ENCODE measurements at places on chromosomes 12 and 14.

GRCh38 chr12:107027636-107028053 is 40.7 kb upstream of the MTERF2 start:
- no peak for DNase-seq

DNA sequence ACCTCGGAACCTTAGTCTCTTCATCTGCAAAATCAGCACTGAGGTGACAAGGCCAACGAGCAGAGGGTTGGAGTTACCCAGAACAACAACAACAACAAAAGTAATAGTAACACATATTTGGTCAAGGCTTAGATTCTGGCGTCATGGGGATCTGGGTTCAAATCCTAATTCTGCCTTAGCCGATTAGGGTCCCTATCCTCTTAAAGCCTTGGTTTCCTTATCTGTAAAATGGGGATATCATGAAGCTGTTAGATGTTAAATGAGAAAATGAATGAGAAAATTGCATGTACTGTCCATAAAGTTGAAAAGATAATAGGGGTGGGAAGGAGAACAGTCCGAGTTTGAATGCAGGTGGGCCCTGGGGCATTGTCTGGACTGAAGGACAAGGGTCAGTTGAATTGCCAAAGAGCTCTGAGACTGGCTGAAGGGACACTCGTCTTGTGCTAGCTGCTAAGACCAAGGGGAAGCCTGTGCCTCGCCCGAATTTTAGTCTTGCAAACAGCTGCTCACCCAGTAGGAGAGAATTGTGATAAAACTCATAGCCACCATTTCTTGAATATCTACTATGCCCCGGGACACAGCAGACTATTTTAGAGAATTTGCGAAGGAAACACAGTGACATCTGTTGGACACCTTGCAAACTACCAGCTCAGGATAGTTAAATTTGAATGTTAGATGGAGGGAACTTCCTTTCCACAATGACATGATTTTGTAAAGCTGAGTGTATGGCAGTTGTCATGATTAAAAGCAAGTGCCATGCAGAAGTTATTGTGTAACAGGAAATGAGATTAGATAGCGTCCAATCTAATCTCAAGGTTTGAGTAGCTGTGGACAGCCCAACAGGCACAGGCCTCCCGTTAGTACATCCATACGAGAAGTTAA is 6.8 kb upstream of the HNF1A start:
- DNase-seq = peak; percentile 84

DNA sequence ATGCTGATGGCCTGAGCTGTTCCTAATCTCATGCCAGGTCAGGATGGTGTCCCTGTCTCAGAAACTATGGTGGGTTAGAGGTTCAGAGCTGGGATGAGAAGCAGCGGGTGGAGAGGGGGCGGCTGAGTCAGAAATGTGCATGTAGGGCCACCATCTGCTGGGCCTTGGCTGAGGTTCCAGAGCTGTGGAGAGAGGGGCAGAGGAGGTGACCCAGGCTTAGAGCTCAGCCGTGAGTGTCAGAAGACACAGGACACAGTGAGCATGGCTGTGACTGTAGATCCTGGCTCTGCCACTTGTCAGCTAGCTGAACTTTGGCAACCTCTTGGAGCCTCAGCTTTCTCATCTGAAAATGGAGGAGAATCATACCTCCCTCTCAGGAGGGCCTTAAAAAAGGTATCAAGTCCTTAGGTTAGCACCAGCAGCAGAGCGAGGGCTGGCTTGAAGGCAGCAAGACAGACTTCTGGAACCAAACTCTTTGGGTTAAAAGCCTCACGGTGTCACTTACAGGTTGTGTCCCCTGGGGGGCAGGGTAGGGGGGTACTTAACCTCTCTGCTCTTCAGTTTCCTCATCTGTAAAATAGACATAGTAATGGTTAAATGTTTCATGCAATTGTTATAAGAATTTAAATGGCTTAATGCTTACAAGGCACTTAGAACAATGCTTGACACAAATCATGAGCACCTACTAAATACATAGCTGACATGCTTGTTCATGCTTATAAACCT is 34.8 kb downstream of the TMEM229B start:
- DNase-seq = no peak

DNA sequence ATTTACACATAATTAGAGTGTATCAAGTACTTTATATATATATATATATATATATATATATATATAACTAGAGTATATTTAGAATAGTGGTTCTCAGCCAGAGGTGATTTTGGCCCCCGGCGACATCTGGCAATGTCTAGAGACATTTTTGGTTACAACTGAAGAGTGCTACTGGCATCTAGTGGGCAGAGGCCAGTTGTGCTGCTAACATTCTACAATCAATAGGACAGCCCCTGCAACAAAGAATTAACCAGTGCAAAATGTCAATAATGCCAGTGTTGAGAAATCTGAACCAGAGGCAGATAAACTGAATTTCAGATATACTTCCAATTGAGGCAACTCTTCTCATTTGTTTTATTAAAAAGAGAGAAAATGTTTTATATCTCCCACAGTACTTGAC is 8.9 kb downstream of the GTF2A1 start:
- DNase-seq = peak; percentile 25

GRCh38 chr12:74602881-74603672 is 65.4 kb downstream of the ATXN7L3B start:
- no peak for DNase-seq

DNA sequence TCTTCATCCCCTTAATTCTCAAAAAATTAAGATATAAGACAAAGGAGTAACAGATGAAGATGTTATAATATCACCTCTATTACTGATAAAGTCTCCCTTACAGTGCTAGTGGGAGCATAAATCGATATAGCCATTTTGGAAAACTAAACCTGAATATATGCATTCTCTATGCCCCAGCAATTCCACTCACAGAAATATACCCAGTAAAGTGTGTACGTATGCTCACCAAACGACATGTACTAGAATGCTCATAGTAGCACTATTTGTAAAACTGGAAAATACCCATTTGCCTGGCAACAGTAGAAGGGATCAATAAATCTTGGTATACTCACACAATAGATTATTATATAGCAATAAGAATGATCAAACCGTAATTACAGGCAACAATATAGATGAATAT is 44.0 kb upstream of the HIF1A start:
- DNase-seq = no peak

GRCh38 chr14:53953002-53953827 is 3.4 kb downstream of the BMP4 start:
- DNase-seq = no peak

- DNase-seq = no peak
Measured at GRCh38 chr12:89421092-89421835, 69.0 kb upstream of the DUSP6 start.

DNA sequence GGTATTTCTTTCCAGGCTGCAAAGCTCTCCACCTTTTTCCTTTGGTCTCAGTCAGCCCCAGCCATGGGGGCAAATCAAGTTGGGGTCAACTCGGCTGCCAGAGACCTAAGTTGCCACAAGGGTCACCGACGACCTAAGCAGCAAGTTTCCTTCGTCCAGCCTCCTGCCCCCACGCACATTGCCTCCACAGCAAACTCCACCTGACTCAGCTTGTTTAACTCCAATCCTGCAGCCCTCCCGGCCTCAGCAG is 767 bp upstream of the KCNMB4 start:
- DNase-seq = no peak

DNA sequence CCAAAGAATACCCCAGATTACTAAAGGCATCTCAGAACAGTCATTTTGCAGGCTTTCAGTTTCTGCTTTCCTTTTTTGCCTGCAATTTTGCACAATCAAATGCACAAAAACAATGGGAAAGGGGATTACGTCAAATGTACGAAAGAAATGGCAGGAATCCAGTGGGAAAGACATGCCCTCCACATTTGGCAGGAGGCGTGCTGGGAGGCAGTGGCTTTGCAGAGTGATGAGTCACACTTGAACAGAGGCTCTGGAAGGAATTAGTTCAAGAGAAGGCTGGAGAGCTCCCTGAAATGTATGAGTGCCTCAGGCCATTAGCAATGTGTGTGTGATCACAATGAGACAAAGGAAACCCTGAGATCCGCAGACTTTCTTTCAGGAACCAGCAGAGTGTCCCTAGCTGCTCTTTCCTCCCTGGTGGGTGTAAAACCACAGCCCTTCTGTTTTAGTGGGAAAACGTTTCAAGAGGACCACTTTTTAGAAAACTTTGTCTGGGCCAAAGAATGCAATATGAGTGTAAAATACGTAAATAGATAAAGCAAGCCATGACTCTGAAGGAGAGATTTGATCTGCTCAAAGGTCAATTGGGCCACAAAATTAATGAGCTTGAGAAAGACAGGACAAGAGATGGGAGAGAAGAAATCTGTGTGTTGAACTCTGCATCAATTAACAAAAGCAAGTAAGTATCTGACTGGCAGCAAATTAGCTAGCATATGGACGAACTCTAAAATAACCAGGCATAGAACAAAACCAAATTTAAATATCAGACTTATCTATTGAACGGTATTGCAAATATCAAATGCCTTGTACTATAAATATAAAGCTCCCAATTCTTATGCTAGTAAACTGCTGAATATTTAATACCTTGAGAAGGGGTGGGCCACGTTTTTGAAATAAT is 155.4 kb upstream of the PDE3A start:
- no peak for DNase-seq

DNA sequence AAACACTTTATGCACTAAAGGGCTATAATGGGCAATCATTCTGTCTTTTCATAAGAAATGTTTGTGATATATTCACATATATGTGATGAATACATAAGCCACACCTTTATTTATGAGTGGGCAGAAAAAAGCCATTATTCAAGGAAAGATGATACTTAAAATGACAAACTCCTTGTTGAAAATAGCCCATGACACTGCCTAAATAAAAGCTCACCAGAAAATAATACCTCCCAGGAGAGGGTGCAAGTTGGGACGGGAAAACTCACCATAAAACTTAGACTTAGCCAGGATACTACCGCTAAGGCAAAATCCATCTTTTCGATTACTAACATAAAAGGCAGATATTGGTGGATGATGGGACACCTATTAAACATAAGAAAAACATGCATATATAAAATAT is 35.8 kb upstream of the BBS10 start:
- DNase-seq = no peak

- DNase-seq = no peak
Measured at GRCh38 chr14:100532906-100533655, 54.1 kb downstream of the BEGAIN start.

DNA sequence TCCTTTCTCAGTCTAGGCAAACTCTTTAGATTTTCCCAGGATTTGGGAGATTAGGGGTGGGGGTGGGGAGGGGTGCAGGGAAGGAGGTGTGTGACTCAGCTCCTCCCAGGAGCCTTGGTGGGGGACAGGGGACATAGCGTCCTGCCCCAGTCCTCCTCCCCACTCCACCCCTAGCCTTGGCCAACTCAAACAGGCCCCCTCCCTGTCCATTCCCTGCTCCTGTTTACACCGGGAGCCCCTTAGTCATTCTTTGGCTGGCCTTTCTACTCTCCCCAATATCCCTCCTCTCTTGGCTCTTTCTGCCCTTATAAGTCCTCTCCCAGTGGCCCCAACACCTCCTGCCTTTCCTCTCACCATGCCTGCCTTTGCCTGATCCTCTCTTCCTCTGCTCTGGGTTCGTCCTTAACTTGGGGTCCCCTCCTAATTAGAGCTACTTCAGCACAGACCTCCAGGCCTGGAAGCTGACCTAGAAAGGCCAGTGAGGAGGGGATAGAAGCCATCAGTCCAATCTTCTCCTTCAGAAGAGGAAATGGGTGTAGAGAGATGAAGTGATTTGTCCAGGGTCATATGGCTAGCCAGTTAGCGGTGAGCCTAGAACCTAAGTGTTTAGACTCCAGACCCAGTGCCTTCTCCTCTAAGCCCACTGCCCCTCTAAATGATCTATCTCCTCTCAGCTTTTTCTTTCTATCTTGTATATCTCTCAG is 2.3 kb upstream of the ITGA5 start:
- no peak for DNase-seq

DNA sequence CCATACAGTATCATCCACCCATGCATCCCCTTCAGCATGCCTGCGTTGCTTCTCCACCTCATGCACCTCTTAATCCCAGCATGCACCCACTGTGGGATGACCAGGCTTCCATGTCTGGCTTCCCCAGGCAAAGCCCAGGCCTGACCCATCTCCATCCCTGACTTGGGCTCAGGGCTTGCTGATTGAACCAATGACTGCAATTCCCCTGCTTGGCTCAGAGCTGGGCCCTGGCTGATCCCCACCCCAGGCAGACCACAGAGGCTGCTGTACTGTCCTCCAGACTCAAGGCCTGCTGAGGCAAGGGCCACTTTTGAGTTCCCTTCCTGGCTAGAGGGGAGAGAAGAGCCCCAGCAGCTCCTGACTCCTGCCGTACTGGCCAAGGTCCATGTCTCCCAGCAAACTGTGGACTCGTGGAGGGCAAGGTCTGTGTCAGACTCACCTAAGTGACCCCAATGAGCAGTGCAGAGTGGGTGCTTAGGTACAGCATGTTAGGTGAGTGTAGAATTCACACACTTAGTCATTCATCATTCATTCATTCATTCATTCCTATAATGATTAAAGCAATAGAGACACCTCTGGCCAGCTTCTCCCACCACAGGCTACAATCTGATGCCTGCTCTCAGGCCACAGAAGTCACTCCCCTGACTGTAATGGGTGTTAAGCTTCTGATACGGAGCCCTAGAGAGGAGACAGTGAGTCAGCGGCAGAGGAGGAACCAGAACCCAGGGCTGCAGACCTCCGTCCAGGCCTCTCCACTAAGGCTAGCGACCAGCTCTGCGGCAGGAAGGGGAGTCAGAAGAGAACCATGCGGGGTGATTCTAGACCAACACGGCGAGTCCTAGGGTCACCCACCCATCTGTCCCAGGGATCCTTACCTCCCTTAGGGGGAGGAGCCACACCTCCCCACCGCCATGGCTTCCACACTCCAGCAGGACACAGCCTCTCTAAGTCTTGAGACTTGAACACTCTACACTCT is 2.9 kb downstream of the BEGAIN start:
- DNase-seq = no peak

- no peak for DNase-seq
Measured at GRCh38 chr14:38762845-38763244, 340.2 kb downstream of the SEC23A start.

DNA sequence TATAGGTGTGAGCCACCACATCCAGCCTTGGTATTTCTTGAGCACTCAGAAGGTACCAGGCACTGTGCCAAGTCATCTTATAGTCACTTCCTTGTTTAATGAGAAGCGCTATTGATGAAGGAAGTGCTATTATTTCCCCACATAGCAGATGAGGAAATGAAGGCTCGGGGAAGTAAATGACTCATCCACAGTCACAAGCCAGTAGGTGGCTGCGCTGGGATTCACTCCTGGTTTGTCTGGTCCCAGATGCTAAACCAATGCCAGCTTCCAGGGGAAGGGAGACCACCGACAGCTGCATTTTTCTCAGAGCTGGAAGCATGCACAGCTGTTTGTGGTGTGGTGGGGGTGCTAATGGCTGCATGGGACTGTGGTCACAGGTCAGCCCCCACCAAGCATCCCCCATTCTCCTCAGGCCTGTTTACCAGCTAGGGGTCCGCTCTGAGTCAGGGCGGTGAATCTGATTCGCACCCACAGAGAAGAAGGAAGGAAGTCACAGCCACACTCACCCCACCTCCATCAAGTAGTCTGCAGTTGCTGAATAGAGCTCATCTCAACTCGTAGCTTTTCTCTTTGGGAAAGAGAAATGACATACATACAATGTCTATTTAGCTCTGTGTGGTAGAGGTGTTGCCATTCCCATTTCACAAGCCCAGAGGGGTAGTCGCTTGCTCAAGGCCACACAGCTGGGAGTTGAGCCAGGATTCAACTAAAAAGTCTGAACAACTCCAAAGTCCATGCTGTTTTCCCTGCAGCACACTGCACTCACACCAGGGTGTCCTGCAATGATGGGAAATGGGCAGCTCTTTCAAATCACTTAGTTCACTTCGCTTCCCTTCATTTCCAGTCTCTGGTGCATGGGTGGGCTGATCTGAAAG is 6.3 kb upstream of the LTBP2 start:
- peak; percentile 50 for DNase-seq
